ENCODE measurements at places on chromosomes 2 and 18. TPM values are rescaled to one million over a fixed set of nuclear protein-coding genes. Genes with fewer than 3 reads are reported as not detected.

DNA sequence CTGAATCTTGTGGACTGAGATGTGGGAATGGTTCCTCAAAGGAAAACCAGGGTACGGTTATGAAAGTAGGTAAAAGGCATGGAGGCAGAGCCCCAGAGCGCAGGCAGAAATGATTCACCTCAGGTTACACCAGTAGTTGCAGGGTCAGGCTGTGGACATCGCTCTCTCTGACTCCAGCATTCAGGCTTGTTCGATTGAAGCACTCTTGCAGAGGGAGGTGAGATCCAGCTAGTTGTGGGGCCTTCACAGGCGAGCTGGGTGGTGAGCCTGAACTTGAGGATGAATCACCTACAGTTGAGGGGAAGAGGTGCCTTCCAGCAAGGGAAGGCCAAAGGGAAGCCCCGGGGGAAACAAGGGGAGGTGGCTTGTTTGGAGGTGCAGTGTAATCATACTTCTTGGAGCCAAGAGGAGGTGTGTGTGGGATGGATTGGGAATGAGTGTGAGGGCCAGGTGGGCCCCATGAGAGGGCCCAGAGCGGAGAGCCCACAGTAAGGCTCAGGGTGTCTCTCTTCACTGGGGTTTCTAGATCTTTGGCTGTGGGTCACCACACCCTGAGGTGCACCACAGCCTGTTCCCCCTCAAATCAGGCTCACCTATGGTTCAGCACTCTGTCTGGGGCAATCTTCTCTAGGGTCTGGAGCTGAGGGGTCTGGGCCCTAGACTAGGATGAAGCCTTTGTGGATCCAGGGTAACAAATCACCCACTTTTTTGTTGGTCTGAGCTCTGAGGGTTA, 48.5 kb upstream of the MCFD2 start:
- H3K4me3 ChIP-seq = no peak overlapping the region
- H3K27ac ChIP-seq = no peak overlapping the region
- DNase-seq = no peak
- no peaks in the 10 kb centered on the region for H3K36me3 ChIP-seq
- H3K4me1 ChIP-seq = peaks cover 44% of the 10 kb centered on the region

DNA sequence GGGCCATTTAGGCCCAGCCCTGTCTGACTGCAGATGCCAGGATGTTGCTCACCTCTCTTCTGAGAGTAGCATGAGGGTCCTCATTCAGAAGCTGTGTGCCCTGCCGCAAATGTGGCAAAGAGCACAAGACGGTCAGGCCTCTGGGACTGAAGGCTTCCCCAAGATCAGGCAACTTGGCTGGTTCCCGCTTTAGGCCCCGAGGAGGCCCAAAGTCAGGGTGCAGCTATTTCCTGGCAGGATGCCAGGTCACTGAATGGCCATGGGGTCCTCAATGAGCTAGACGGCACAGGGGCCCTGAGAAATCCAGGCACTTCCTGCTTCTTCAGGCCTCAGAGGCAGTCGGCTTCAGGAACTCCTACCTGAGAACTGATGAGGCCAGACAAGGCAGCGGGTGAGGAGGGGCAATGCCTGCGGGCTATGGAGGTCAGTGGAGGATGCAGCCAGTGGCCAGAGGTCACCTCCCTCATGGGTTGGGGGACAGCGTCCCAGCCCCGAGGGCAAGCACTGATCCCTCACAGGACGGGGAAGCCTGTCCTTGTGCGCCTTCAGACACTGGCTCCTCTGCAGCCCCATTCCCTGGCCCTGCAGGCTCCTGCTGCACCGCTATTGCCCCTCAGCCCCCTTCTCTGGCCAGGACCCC, 44.9 kb downstream of the LMAN2L start:
- no peak overlapping the region for H3K27ac ChIP-seq
- no peak for DNase-seq
- H3K4me1 ChIP-seq = no peaks in the 10 kb centered on the region
- H3K36me3 ChIP-seq = no peaks in the 10 kb centered on the region

The ATOH8 gene
- 0.33 TPM for total RNA-seq

- no peaks in the 10 kb centered on the region for H3K36me3 ChIP-seq
- no peak overlapping the region for H3K27ac ChIP-seq
- H3K4me3 ChIP-seq = no peak overlapping the region
- no peak for DNase-seq
Observed at GRCh38 chr18:54805571-54806334, 22.5 kb upstream of the RAB27B start.

GRCh38 chr2:37790462-37790861, 119.0 kb upstream of the CDC42EP3 start:
- H3K36me3 ChIP-seq = no peaks in the 10 kb centered on the region
- H3K4me1 ChIP-seq = no peaks in the 10 kb centered on the region
- no peaks in the 10 kb centered on the region for H3K27me3 ChIP-seq
- H3K27ac ChIP-seq = no peak overlapping the region
- DNase-seq = no peak

The CHRND gene
- total RNA-seq = not detected

DNA sequence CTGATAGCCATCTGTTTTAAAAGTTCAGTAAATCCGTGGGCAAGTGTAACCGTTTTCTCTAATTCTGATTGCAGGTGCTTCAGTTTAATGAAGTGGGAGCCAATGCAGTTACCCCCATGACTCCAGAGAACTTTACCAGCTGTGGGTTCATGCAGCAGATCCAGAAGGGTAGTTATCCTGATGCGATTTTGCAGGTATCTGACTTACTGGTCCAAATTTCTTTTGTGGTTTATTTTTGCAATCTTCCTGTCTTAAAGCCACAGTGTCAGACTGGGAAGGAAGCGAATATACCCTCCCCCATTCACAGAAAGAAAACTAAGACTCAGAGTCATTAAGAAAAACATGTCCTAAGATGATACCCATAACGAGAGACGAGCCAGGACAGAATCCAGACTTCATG, 7.7 kb downstream of the SERPINB2 start:
- H3K27me3 ChIP-seq = no peaks in the 10 kb centered on the region
- no peak overlapping the region for H3K4me3 ChIP-seq
- no peak overlapping the region for H3K27ac ChIP-seq
- no peak for DNase-seq

The LIMS4 gene
- not detected for total RNA-seq

DNA sequence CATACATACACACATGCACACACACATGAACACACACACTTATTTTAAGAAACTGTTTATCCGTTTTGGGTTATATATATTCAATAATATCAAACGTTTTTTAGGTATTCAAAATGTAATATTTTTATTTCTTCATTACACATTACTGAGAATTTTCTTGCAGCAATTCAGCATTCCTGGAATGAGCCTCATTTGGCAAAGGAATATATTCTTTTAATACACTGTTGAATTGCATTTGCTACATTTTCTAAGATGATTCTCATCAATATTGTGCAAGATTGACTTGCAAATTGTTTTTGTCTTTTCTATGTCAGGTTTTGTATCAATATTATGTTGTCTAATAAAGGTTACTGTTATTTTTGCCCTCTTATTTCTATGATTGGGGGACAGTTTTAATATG, 276.1 kb upstream of the CYP26B1 start:
- no peaks in the 10 kb centered on the region for H3K36me3 ChIP-seq
- no peak for DNase-seq
- no peaks in the 10 kb centered on the region for H3K27me3 ChIP-seq
- no peaks in the 10 kb centered on the region for H3K4me1 ChIP-seq

DNA sequence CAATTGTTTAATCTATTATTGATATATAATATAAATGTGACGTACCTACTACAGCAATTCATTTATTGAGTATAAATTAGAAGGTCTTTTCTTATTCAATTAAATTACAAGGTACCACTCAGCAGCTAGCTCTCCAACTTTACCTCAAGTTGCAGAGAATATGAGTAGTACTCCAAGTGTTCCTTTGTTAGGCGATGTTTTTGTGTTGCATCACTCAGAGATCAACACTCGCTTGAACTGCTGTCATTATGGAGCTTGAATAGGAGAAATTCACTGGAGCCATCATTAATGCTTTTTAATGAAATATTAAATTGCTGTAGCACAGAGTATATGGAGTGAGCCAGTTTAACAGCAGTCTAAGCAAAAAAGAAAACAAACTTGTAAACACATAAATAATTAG, 320.0 kb downstream of the FSIP2 start:
- H3K4me3 ChIP-seq = no peak overlapping the region
- H3K27ac ChIP-seq = no peak overlapping the region
- no peak for DNase-seq
- H3K36me3 ChIP-seq = no peaks in the 10 kb centered on the region
- no peaks in the 10 kb centered on the region for H3K27me3 ChIP-seq
- H3K4me1 ChIP-seq = peaks cover 2% of the 10 kb centered on the region

DNA sequence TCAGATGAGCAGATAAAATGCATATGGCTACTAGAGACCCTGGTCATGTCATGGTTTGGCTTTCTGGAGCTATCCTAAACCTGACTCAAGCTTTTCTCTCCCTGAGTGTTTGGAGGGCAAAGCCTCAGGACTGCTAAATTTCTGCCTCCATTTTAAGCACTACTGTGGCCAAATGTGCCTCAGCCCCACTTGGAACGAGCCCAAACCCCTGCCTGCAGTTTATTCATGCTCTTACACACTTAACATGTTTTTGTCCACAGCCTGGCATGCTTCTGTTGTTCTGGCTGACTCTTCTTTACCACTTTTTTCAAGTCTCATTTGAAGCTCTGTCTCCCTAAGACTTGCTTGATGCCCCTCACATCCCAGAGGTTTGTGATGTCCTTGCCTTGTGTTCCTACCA, 24.7 kb downstream of the MGAT5 start:
- H3K27me3 ChIP-seq = no peaks in the 10 kb centered on the region
- no peak overlapping the region for H3K4me3 ChIP-seq
- no peaks in the 10 kb centered on the region for H3K36me3 ChIP-seq

DNA sequence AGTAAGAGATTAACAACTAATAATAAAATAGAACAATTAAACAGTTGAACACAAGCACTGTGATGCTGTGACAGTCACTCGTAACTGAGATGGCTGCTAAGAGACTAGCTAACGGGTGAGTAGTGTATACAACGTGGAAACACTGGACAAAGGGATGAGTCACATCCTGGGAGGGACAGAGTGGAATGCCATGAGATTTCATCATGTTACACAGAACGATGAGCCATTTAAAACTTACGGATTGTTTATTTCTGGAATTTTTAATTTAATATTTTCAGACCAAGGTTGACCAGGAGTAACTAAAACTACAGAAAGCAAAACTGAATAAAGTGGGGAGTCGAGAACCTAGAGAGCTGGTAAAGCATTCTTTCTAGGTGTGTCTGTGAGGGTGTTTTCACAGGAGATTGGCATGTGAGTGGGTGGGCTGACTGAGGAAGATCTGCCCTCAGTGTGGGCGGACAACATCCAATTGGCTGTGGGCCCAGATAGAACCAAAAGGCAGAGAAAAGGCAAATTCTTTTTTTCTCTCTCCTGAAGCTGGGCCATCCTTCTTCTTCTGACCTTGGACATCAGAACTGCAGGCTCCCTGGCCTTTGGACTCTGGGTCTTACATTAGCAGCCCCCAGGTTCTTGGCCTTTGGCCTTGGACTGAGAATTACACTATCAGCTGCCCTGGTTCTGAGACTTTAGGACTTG, 14.6 kb downstream of the TMSB10 start:
- no peak overlapping the region for H3K4me3 ChIP-seq
- H3K27ac ChIP-seq = peak overlapping the region; percentile 17
- H3K27me3 ChIP-seq = no peaks in the 10 kb centered on the region
- no peak for DNase-seq

GRCh38 chr2:69659941-69660483, 16.5 kb upstream of the AAK1 start:
- DNase-seq = no peak
- no peaks in the 10 kb centered on the region for H3K27me3 ChIP-seq
- H3K27ac ChIP-seq = no peak overlapping the region
- no peak overlapping the region for H3K4me3 ChIP-seq

The MAP3K20 gene
- 16.8 TPM for total RNA-seq

DNA sequence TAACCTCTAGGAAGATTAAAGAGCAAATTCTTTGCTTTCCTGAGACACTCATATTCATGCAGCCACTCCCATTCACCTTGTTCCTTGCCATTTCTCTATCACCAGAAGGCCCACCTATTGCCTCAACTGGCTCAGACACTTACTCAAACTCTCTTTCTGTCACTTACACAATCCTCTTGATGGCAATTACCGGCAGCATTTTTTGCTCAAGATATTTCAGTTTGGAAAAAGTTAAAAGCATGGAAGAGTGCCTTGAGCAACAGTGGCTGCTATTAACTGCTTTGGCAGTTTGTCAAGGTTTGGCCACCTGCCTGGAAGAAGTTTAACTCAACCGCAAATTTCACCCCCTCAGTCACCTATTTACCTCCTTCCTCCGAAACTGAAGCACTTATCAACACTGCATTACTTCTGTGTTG, 1104.0 kb upstream of the PIK3C3 start:
- no peaks in the 10 kb centered on the region for H3K36me3 ChIP-seq
- no peaks in the 10 kb centered on the region for H3K4me1 ChIP-seq
- DNase-seq = no peak
- no peaks in the 10 kb centered on the region for H3K27me3 ChIP-seq

DNA sequence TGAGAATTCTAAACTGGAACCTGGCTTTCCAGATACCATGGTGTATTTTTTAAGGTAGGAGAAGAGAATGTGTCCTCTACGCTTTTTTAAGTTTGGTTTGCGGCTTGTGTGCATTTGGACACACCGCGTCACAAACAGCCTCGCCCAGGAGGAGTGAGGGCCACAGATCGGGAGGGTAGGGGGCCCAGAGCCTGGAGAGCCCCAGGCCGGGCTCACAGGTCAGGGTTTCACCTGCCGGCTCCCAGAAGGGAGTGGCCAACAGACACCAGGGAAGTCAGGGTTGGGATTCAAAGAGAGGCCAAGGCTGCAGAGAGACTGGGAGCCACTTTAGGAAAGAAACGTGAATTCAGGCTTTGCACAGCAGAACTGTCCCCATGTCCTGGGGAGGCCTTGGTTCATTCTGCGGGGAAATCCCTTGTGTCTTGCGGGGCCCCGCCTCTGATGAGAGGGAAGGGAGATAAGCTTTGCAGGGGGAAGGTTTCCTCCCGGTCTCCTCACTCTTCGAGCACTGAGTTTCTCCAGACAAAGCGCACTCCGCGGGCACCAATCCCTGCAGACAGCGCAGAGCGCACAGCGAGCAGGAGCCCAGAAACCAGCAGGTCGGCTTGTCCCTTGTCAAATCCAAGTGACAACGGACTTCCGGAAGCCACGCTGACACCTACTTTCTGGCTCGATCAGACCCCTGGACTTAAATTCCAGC, 2.0 kb upstream of the TUBB6 start:
- H3K27me3 ChIP-seq = no peaks in the 10 kb centered on the region
- DNase-seq = peak; percentile 59
- peaks cover 6% of the 10 kb centered on the region for H3K4me1 ChIP-seq
- no peaks in the 10 kb centered on the region for H3K36me3 ChIP-seq

The FAM168B gene
- 62.3 TPM for total RNA-seq

The IL1R1 gene
- total RNA-seq = 49.3 TPM

GRCh38 chr2:191942739-191943103, 95.8 kb upstream of the CAVIN2 start:
- no peak for DNase-seq
- no peak overlapping the region for H3K4me3 ChIP-seq
- no peak overlapping the region for H3K27ac ChIP-seq
- no peaks in the 10 kb centered on the region for H3K4me1 ChIP-seq
- no peaks in the 10 kb centered on the region for H3K36me3 ChIP-seq

The MCM6 gene
- total RNA-seq = 35.7 TPM

The RGPD4 gene
- total RNA-seq = not detected
